ENCODE measurements at places on chromosomes 12 and 14. TPM values are rescaled to one million over a fixed set of nuclear protein-coding genes. Genes with fewer than 3 reads are reported as not detected.

DEPDC4 gene
- 0.55 TPM for total RNA-seq

KRT73 gene
- not detected for total RNA-seq

DTX3 gene
- total RNA-seq = 9.4 TPM

NTF3 gene
- total RNA-seq = not detected

RNASE3 gene
- total RNA-seq = not detected

BMAL2 gene
- total RNA-seq = 0.75 TPM

DNA sequence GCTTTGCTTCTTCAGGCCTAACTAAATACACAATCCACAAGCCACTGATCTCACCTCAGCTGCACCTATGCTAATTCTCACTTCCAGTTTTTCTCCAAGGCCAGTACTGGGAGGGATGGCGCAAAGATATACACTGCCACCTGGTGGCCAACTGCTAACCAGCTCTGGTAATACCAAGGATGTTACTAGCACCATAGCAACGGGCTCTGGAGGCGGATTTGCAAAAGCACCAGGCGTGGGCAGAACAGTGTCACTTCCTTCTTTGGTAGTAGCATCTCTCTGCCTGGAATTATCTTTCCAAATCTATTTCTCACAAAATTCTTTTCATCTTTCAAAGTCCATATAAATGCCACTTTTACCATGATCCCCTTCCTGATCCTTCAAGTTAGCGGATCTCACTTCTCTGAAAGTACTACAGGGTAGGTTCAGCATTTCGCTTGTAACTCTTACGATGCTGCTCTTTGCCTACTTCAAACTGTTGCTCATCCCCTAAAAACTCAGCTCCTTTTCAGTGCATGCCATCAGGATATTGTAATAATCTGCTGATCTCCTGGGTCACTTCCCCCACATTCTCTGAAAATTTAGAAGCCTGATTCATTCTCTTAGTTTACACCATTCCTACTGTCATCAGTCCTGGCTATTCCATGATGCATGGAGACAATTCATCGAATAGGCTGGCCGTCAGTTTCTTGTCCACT lies 37.1 kb upstream of the FOXJ2 start:
- H3K4me1 ChIP-seq = no peaks in the 10 kb centered on the region
- peak overlapping the region; percentile 60 for H3K27ac ChIP-seq
- DNase-seq = peak; percentile 77
- H3K36me3 ChIP-seq = no peaks in the 10 kb centered on the region

- H3K27ac ChIP-seq = no peak overlapping the region
- H3K4me3 ChIP-seq = no peak overlapping the region
- H3K4me1 ChIP-seq = no peaks in the 10 kb centered on the region
- H3K27me3 ChIP-seq = no peaks in the 10 kb centered on the region
- no peaks in the 10 kb centered on the region for H3K36me3 ChIP-seq
Measured at GRCh38 chr14:86087377-86087776, 557.4 kb downstream of the FLRT2 start.

DNA sequence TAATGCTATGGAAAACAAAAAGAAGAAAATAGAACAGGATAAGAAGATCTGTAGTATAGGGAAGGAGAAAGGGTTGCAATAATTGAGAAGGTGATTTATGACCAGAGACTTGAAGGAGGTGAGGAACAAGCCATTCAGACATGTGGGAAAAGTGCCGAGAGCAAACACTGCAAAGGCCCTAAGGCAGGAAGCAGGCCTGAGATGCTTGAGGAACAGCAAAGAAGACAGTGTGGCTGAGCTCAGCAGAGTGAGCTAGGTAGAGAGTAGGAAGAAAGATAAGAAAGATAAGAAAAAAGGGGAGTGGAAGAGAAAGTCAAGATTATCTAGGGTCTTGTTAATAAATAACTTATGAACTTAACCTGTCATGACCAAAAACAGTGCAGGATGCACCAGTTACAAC lies 671.8 kb downstream of the RPS29 start:
- no peaks in the 10 kb centered on the region for H3K36me3 ChIP-seq
- no peak overlapping the region for H3K4me3 ChIP-seq
- no peak for DNase-seq
- H3K4me1 ChIP-seq = no peaks in the 10 kb centered on the region

DNA sequence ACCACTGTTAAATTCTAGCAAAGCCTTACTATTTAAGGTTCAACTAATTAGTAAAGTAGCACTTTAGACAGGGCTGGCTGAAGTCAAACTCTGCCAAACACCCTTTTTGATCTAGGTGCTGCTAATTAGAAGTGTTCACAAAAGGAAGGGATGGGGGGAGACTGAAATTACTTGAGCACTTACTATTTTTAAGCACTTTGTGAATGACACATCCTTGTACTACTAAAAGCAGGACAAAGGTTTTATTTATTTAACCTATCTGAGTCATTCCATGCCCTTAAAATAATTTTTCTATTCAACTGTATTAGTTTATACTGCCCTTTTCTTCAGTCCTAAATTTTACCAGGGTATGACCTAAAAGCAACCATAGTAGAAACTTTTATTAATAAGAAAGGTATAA lies 20.1 kb downstream of the MBIP start:
- no peak overlapping the region for H3K4me3 ChIP-seq
- no peak overlapping the region for H3K27ac ChIP-seq
- H3K27me3 ChIP-seq = no peaks in the 10 kb centered on the region
- DNase-seq = no peak
- H3K36me3 ChIP-seq = no peaks in the 10 kb centered on the region

GRCh38 chr14:31578792-31579501 lies 17.7 kb downstream of the NUBPL start:
- no peaks in the 10 kb centered on the region for H3K27me3 ChIP-seq
- no peaks in the 10 kb centered on the region for H3K36me3 ChIP-seq
- H3K4me1 ChIP-seq = peaks cover 4% of the 10 kb centered on the region
- no peak overlapping the region for H3K27ac ChIP-seq
